Hair follicle dermal papilla cell (primary cell): ENCODE measurements at places on chromosomes 13 and 19. TPM values are rescaled to one million over a fixed set of nuclear protein-coding genes. Genes with fewer than 3 reads are reported as not detected.

Gene COMP
- 0.32 and 0.49 TPM in 2 replicates for total RNA-seq

Gene KLK2
- not detected in 2 replicates for total RNA-seq

Gene RGL3
- 0.16 and 1.6 TPM in 2 replicates for total RNA-seq

Gene TMPRSS9
- total RNA-seq = under 0.01 TPM in 1 of 2 replicates, not detected in the other

Gene ACTL9
- not detected in 2 replicates for total RNA-seq

Gene WDR62
- 1.5 and 2.2 TPM in 2 replicates for total RNA-seq

Gene USHBP1
- not detected in 2 replicates for total RNA-seq

Gene PABPC3
- 0.12 and 0.16 TPM in 2 replicates for total RNA-seq

Gene KCNN1
- 0.24 TPM in 1 of 2 replicates, not detected in the other for total RNA-seq

Gene NXNL1
- not detected in 2 replicates for total RNA-seq

Gene SCGB2B2
- 0.16 and 0.24 TPM in 2 replicates for total RNA-seq

Gene IZUMO4
- total RNA-seq = 1.7 and 2.6 TPM in 2 replicates

Gene LGALS7
- not detected in 2 replicates for total RNA-seq

Gene TMEM86B
- total RNA-seq = 1.6 and 3.6 TPM in 2 replicates

Gene AXL
- total RNA-seq = 361 and 371 TPM in 2 replicates

Gene CADM4
- 0.12 and 0.65 TPM in 2 replicates for total RNA-seq

Gene BORA
- total RNA-seq = 3.6 and 6.0 TPM in 2 replicates

Gene ZNF85
- 5.8 and 7.3 TPM in 2 replicates for total RNA-seq

Gene ZNF443
- 1.8 TPM in 2 replicates for total RNA-seq

Gene FGF22
- total RNA-seq = 0.16 TPM in 1 of 2 replicates, not detected in the other

Gene SERTM1
- not detected in 2 replicates for total RNA-seq

Gene CBY2
- total RNA-seq = not detected in 2 replicates

Gene CRB3
- total RNA-seq = not detected in 2 replicates

Gene SERTAD1
- 12.8 and 14.0 TPM in 2 replicates for total RNA-seq

Gene LRRC25
- not detected in 2 replicates for total RNA-seq
